ENCODE measurements at places on chromosomes 16 and 17. TPM values are rescaled to one million over a fixed set of nuclear protein-coding genes. Genes with fewer than 3 reads are reported as not detected.

SSTR5 gene
- not detected for total RNA-seq

SPNS3 gene
- total RNA-seq: 0.72 TPM

C17orf67 gene
- 1.1 TPM for total RNA-seq

TBC1D3G gene
- total RNA-seq: 4.4 TPM

KRTAP1-1 gene
- total RNA-seq: not detected

DNAI2 gene
- not detected for total RNA-seq

TBKBP1 gene
- total RNA-seq: 3.2 TPM

GRCh38 chr16:77918809-77919707, 103.3 kb upstream of the CLEC3A start:
- no peak for DNase-seq

- no peak for DNase-seq
These were observed 380.6 kb downstream of the RBFOX1 start for GRCh38 chr16:7713244-7713643.

GRCh38 chr16:66382171-66382965, 15.9 kb downstream of the CDH5 start:
- DNase-seq: no peak

GRCh38 chr17:61485067-61485775, 33.0 kb downstream of the TBX4 start:
- no peak for DNase-seq

- no peak for DNase-seq
These were observed 67.7 kb downstream of the WSCD1 start for GRCh38 chr17:6137716-6138502.

DNA sequence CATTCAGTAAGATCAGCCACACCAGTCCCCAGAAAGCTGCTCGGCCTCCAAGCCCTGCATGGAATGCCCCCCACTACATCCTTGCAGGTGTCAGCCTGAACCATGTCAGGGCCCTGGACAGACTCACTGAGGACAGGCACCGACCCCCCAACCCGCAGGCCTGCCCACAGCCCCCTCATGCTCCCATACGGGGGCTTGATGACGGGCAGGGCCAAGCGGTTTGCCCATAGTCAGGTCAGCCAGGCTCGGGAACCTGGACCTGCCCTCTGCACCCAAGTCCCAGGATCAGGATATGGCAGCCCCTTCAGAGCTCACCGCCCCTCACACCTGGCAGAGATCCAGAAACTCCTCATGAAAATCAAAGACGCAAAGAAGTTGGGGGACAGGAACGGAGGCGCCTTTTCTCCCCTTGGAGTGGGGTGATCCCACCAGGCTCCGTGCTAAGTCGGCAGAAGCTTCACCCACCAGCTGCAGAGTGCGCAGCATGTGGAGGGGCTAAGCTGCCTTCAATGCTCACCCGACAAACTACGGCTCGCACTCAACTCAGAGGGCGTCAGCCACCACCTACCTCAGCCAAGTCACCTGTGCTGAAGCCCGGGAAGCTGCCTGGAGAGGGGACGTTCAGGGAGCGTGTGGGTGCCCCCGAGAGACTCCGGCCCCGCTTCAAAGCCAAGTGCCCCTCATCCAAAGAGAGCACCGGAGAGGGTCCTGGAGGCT, 26.5 kb downstream of the GNPTG start:
- no peak for DNase-seq

DNA sequence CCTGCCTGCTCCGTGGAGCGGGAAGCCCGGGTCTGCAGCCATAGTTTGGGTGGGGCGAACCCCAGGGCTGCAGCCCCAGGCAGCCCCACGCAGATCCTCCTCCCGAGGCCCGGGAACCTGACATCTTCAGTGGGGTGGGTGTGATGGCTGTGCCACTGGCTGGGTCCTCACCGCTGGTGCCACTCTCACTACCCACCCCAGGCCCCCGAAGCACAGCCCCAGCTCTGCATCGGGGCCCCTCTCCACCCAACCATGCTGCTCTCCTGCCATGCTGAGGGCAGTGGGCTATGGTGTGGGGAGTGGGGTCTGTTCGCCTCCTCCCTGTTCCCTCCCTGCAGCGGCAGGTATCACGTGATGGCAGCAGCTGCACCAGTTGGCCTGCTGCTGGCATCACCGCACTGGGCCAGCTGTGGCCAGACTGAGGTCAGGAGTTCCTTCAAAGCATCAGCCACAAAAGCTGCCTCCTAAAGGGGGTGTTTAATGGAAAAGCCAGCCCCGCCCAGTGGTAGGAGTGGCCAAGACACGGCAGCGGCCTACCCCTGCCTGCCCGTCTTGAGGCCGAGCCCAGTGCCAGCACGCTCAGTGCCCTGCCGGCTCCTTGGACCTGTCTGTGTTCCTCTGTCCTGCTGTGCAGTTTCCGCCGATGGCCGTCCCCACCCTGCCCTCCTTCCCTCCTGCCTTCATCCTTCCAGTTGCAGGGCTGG, 10.8 kb downstream of the KCTD5 start:
- DNase-seq: no peak

DNA sequence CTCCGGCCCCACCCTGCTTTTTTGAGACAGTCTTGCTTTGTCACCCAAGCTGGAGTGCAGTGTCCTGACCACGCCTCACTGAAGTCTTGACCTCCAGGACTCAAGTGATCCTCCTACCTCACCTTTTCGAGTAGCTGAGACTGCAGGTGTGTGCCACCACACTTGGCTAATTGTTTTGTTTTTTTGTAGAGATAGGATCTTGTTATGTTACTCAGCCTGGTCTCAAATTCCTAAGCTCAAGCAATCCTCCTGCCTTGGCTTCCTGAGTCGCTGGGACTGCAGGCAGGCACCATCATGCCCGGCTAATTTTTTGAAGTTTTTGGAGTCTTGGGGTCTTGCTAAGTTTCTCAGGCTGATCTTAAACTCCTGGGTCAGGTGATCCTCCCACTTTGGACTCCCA, 206.7 kb downstream of the SHISA9 start:
- DNase-seq: no peak

DNA sequence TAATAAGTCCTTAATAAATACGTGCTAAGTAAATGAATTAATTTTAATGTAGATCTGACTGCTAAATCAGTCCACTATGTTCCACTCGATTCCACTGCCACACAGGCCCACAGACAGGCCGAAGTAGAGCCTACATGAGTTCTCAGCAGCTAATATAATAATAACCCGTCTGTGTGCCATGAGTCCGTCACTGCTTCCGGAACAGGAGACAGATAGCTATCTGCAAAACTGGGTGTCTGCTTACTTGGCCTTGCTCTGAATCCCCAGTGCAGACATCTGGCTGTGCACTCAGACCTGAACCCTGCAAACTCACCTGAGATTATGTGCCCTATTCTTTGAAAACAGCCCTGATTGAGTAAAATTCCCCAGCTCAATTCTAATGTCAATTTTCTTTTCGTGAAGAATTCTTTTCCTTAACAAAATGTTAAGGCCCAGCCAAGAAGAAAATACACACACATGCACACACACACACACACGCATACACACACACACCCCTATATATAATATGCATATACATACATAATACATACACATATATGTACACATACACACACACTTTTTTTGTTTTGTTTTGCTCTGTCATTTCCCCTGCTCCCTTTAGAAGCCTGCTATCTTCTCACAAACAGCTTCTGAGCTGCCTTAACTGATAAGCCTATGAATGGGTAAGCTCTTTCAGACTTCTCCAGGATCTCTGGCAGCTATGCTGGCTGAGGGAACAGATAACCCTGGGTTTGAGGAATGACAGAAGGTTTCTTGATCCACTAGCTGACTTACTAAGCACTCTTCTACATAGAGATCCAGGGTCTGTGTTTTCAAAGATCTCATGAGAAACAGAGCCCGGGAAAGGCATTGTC, 39.8 kb upstream of the TOM1L1 start:
- no peak for DNase-seq

- DNase-seq: no peak
These were observed 94.2 kb downstream of the KATNIP start for GRCh38 chr16:27644165-27644564.

GRCh38 chr17:44348988-44349364, 3.9 kb downstream of the GRN start:
- DNase-seq: peak; percentile 52

- no peak for DNase-seq
These were observed 83.5 kb downstream of the CDYL2 start for GRCh38 chr16:80720804-80721371.

DNA sequence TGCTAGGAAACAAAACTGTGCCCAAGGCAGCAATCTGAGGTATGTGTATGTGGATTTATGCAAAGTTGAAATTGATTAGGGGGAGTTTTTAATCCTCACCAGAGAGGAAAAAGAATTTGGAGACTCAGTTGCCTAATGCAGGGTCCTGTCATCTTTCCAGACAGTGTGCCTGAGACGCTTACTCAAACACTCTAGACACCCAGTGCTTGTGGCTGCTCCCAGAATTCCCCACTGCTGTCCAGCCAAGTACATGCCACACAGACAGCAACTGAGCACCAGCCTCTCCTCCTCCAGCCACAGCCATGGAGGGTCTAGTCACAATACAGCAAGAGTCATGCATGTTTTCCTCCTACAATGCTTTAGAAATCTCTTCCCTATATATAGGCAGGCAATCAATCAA, 118.1 kb downstream of the HIC1 start:
- no peak for DNase-seq

GRCh38 chr17:261635-262034, 80.2 kb upstream of the DOC2B start:
- DNase-seq: no peak

- DNase-seq: no peak
These were observed 7.3 kb upstream of the SLX4 start for GRCh38 chr16:3618769-3619141.

DNA sequence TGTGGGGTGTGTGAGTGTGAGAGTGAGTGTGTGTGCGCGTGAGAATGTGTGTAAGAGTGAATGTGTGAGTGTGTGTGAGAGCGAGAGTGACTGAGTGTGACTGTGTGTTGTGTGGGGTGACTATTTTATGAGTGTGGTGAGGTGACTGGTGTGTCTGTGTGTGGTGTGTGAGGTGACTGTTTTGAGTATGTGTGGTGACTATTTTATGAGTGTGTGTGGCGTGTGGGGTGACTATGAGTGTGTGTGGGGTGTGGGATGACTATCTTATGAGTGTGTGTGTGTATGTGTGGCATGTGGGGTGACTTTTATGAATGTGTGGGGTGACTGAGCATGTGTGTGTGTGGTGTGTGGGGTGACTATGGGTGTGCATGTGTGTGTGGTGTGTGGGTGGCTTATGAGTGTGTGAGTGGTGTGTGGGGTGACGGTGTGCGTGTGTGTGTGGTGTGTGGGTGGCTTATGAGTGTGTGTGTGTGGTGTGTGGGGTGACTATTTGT, 152.9 kb upstream of the PLCG2 start:
- DNase-seq: no peak

GRCh38 chr16:9596788-9597187, 505.3 kb downstream of the HAPSTR1 start:
- no peak for DNase-seq

- DNase-seq: no peak
These were observed 197.0 kb downstream of the CYLD start for GRCh38 chr16:50938932-50939331.

- DNase-seq: peak; percentile 75
These were observed 284.0 kb downstream of the SEC14L1 start for GRCh38 chr17:77424585-77425344.

GRCh38 chr16:31874366-31875111, 932 bp downstream of the ZNF267 start:
- no peak for DNase-seq

DNA sequence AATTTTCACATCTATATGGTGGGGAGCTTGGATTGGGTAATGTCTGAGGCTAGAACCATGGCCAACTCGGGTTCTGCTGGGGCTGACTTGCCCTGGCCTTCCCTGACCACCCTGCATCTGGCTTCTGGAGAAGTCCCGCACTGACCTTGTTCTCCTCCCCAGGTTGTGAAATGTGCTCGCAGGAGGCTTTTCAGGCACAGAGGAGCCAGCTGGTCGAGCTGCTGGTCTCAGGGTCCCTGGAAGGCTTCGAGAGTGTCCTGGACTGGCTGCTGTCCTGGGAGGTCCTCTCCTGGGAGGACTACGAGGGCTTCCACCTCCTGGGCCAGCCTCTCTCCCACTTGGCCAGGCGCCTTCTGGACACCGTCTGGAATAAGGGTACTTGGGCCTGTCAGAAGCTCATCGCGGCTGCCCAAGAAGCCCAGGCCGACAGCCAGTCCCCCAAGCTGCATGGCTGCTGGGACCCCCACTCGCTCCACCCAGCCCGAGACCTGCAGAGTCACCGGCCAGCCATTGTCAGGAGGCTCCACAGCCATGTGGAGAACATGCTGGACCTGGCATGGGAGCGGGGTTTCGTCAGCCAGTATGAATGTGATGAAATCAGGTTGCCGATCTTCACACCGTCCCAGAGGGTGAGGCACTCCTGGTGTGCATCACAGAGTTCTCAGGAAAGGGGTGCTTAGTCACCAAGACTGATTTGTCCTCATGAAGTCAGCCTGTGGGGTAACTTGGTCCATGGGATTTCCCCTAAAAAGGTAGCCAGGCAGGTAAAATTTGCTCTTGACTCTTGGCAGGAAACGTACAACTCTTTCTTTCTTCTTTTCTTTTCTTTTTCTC, 6.1 kb downstream of the NOD2 start:
- DNase-seq: no peak

GRCh38 chr17:59800530-59800942, 92.2 kb downstream of the TUBD1 start:
- no peak for DNase-seq

DNA sequence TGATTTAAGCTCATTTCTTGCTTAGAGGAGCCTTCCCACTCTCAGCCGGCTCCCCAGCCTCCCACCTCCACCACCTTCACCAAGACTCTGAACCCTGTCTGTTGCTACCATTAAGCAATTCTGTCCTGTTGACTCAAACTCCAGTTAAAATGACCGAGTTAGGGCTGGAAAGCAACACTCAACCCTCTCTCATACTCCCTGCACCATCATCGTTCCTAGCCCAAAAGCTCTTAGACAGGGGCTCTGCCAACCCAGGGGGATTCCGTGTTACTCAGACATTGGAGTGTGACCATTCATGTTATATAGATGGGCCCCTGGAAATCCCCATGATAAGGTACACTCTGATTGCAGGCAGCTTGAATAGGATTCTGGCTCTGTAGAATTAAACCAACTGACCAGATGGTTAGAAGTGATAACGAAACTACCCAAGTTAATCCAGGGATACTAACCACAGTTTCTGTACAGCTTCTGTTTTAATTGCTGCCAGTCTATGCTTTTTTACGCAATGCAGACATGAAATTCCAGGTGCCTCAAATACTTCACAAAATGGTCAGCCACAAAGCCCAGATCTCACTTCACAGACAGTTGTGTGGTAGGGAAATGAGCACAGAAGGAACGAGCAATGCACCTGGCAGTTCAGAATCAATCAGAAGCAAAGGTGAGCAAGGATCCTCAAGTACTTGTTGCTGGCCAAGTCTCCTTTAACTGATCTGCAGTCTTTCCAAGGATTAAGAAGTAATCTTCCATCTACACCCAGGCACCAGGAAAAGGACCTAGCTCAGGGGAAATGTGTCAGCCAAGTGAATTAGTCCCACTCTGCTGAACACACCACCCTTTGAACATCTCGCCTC, 2.1 kb downstream of the SSTR2 start:
- DNase-seq: no peak

DNA sequence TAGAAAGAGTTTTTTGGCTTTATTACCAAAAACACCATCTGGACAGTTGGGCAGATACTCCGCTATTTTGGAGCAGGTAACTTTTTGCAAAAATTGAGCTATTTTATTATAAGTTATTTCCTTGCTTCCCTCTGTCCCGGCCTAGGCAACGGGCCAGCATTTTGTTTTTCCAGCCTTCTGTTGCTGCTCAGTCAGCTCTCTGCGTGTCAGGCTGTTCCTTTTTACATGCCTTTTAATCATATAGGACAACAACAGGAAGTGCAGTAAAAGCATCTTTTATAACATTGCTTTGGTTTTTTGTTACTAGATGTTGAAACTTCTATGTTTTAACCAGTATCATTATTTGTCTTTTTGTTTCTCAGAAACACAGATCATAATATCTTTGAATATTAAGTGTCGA, 30.4 kb downstream of the PPM1D start:
- no peak for DNase-seq

GRCh38 chr16:78796221-78796866, 696.9 kb downstream of the WWOX start:
- DNase-seq: peak; percentile 56

Measured in mucosa of descending colon (tissue), 3 donors.